Hematopoietic multipotent progenitor cell (in vitro differentiated cells): ENCODE measurements at places on chromosomes 12 and 14. TPM values are rescaled to one million over a fixed set of nuclear protein-coding genes. Genes with fewer than 3 reads are reported as not detected.

TPPP2 gene
- total RNA-seq: not detected

DNA sequence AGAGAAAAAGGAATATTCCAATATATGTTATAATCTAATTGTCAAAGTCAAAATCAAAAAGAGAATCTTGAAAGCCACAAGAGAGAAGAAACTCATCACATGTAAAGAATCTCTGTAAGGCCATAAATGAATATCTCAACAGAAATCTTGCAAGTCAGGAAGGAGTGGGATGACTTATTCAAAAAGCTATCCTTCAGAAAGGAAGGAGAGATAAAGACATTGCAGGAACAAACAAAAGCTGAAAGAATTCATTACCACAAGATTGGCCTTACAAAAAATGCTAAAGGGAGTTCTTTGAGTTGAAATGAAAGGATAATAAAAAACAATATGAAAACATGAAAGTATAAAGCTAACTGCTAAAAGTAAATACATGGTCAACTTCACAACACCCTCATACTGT, 286.8 kb downstream of the LRIG3 start:
- no peak for DNase-seq

GRCh38 chr14:45252366-45253069, 484 bp downstream of the MIS18BP1 start:
- DNase-seq: no peak

DNA sequence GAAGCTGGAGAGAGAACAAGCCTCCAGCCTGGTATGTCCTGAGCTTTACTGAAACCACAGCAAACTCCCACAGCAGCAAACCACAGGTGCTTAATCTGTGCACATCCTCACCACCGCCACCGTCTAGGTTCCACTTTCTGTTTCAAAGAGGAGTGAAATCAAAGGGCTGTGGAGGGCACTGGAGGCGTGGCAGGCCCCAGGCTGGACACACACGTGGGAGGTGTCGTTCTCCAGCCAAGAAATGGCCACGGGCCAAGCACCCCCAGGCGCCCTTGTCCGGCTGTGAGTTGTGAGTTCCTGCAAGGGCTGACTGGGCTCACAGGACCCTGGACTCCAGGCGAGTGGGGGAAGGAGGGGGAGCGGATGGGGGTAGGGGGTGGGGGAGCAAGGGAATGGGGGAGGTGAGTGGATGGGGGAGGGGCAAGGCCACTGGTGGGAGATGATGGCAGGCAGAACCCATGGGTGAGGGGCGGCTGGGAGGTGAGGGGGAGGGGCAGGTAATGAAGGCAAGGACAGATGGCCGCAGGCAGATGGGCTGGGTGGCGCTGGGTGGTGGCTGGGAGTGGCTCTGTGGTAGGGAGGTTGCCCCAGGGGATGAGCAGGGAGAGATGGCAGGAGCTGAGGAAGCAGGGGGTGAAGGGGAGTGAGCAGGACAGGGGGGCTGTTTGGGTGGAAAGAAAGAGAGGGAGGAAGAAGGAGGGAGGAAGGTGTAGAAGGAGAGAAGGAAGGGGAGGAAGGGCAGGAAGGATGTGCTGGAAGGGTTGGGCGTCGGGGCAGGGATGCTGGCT, 86.7 kb downstream of the NCOR2 start:
- no peak for DNase-seq
